ENCODE measurements at places on chromosomes 3 and 15.

DNA sequence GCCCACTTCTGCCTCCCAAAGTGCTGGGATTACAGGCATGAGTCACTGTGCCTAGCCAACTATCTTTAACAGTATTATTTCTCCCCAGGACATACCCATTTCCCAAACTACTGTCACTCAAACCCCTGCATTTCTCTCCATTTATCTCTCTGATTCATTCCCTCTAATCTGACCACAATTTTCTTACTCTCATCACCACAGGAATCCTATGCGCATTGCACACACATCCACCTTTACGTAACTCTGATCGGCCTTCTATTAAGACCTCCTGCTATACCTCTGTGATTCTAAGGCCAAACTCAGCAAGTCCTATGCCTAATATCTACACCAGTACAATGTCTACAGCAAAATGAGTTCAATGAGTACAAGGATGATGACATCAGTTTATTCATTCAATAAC lies 235.0 kb downstream of the ULK4 start:
- DNase-seq: no peak

DNA sequence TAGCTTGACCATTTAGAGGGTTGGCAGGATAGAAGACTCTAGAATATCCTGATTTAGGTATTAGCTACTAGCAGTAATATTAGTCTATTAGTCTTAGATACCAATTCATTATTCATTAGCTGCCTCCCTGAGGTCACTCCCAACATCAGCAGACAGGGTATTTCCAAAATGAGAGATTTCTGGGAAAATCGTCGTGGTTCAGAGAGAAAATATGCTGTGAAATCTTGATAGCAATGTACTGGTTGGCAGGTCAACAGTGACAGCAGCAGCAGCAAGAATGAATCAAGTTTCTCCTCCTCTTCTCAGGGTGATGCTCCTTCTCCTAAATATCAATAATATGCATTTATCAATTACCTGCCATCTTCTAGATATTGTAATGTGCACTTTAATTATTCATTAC lies 41.3 kb upstream of the ROBO1 start:
- DNase-seq: no peak

- DNase-seq: no peak
These were observed 4.7 kb upstream of the OCA2 start for GRCh38 chr15:28103831-28104230.

- DNase-seq: no peak
These were observed 264.0 kb downstream of the TIGIT start for GRCh38 chr3:114557791-114558190.

DNA sequence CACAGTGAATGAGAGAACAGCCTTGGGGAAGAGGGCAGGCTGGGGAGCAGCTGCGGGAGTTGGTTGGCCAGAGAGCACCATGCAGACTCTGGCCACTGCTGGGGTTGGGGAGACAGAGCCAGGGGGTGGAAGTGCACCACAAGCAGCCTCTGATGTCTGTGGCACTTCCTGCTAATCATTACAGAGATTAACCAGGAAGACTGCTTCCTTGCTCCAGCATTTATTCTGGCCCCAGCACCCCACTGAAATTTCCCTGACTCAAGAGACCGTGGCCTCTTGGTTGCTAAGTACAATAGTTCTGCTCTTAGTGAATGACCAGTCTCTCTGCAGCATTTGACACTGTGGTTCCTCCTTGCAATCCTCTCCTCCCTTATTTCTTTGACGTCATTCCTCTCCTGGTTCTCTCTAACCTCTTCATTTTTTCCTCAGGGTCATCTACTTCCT lies 266.2 kb upstream of the ROPN1 start:
- DNase-seq: no peak

- no peak for DNase-seq
These were observed 6.9 kb downstream of the SLC28A1 start for GRCh38 chr15:84891339-84891738.

GRCh38 chr3:10116138-10116460 lies 624 bp downstream of the BRK1 start:
- no peak for DNase-seq

- DNase-seq: no peak
These were observed 56.4 kb upstream of the C15orf39 start for GRCh38 chr15:75145027-75145841.

DNA sequence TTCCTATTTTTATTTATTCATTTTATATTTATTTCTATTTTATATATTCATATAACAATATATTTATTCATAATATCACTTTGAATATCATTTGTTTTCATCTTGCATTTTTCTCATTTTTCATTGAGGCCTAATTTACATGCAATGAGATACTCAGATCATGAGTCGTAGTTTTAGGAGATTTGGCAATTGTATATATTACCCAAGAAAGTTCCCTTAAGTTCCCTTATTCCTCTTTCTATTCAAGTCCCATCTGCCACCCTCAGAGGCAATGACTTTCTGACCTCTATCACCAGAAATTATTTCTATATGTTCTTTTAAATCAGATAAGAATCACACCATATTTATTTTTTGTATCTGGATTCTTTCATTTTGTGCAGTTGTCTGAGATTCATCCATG lies 329.1 kb upstream of the TPRG1 start:
- DNase-seq: no peak
